ENCODE measurements at places on chromosomes 12 and 14.
A peak's percentile ranks its signal among the peaks of the same experiment; 100 is the strongest.

DNA sequence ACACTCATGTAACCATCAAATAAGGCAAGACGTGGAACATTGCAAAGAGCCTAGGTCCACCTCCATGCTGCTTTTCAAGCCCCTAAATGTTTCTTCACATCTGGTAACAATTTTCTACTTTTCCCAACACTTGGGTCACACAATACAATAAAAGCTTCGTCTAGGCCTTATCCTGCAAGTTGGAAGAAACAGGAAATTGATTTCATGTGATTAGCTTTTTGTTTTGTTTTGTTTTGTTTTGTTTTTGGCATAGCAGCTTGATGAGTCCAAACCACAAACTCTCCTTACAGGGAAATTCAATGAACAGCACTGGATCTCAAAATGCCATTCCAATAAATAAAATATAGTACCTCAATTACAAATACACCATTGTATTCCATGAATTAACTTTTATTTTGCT lies 19.3 kb downstream of the TAS2R50 start:
- peak; percentile 56 for DNase-seq

DNA sequence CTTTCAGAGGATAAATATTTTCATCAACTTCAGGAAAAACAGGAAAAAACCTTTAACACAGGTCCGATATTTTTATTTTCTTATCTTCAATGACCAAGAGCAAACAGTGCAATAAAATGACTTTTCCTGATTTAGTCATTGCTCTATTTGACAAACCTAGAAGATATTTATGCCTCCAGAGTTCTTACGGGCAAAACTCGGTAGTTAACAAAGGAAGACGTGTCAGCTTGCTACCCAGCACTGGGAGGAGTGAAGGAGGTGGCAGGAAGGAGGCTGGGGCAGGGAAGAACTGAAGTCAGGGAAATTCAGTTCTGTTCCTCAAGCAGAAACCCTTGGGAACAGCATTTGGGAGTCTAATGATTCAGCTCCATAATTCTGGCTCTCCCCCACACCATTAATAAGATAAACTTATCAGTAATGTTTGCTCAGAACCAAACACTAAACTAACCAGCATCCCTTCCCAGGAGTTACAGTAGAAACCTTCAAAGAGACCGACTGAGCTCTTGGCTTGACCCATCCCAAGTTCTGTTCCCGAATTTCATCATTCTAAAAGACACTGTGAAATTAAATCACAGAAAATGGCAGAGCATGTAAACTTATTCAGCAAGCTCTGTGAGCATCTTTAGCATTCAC lies 163.3 kb downstream of the APAF1 start:
- DNase-seq: no peak

GRCh38 chr12:116933091-116933490 lies 22.3 kb downstream of the FBXW8 start:
- no peak for DNase-seq

- DNase-seq: no peak
These were observed 26.2 kb downstream of the EGLN3 start for GRCh38 chr14:33924566-33925100.

DNA sequence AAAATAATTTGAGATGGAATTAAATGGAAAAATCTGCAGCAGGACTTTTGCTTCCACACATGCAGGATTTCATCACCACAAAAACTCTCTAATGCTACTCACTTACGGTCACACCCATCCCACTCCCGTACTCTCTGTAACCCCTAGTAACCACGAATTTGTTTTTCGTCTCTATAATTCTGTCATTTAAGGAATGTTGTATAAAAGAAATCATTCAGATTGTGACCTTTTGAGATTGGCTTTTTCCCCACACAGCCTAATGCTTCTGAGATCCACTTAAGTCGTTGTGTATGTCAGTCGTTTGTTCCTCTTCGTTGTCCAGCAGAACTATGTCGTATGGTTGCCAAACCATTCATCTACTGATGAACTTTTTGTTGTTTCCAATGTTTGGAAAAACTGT lies 19.8 kb upstream of the PZP start:
- no peak for DNase-seq

DNA sequence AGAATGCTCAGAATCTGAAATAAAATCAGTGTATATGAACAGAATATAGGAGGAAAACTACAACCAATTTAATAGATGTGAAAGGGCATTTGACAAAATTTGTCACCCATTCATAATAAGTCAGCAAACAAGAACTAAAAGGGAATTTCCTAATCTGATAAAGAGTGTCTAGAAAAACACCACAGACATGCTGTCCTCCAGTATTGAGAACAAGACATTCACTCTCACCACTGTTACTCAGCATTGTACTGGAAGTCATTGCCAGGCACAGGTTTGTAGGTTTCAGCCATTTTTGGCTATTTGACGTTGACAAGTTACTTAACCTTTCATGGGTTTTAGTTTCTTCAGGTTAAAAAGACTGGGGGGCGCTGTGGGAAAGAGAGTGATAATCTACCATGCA lies 13.2 kb downstream of the EIF2S1 start:
- DNase-seq: no peak

DNA sequence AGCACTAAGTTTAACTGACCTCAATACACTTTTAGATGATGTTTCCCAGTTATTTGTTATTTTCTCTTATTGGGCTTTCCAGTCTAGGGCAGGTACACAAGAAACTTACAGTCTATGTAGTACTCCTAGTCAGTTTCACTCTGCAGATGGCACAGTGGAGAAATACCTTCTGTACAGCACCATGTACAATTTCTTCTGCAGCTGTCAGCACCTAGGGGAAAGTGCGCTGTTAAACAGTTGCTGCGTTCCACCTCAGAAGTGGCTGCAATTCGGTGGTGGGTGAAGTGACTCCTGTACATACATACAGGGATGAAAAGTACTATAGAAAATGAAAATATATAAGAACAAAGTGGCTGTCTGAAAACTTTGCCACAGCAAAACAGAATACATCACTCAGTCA lies 48.3 kb downstream of the NOVA1 start:
- DNase-seq: no peak

GRCh38 chr12:14171106-14171505 lies 189.7 kb upstream of the GRIN2B start:
- no peak for DNase-seq

GRCh38 chr12:32265951-32266350 lies 133.4 kb upstream of the FGD4 start:
- no peak for DNase-seq

- no peak for DNase-seq
These were observed 26.3 kb upstream of the FOS start for GRCh38 chr14:75252254-75252837.

GRCh38 chr12:120625557-120626419 lies 14.6 kb upstream of the CABP1 start:
- no peak for DNase-seq

GRCh38 chr14:85531141-85531586 lies 1.2 kb downstream of the FLRT2 start:
- DNase-seq: peak; percentile 69

- peak; percentile 44 for DNase-seq
These were observed 140.1 kb upstream of the HIF1A start for GRCh38 chr14:61555056-61555838.

GRCh38 chr12:39426636-39427240 lies 16.2 kb downstream of the KIF21A start:
- DNase-seq: peak; percentile 5

DNA sequence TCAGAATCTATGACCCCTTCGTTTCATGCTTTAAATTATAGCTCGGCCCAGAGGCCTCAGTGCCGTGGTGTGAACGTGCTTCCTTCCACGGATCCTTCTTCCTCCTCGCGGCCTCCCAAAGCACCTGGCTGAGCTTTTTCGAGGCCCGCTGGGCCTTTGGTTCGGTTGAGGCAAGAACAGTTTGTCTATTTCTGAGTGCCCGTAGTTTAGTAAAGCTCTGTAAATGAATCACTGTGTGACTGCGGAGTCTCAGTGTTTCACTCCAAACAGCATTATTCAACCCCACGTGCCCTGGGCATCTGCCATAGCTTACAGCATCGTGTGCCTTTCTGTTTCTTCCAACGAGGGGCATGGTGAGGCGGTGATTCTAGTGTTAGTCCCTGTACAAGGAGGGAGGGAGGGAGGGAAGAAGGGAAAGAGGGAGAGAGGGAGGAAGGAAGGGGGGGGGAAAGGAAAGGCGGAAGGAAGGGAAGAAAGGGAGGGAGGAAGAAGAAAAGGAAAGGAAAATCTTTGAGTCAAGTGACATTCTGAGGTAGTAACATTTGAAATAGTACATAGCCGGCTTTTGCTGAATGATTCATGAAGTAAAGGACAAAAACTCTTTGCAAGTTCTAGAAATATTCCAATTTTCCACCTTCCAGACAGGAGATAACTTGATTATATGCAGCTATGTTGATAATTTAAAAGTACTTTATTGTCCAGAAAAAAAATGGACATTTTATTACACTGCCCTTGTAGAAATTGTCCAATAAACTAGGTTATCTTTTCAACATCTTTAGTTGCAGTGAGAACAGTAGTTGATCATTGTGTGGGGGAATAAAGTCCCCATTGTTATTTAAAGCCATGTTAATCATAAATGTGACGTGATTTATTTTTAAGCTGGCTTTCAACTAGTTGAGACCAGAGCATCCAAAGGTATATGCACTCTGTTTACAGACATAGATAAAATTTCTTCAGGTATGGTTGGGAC lies 1.2 kb upstream of the TRIM9 start:
- peak; percentile 6 for DNase-seq

GRCh38 chr12:14364583-14365271 lies 755 bp upstream of the ATF7IP start:
- no peak for DNase-seq

DNA sequence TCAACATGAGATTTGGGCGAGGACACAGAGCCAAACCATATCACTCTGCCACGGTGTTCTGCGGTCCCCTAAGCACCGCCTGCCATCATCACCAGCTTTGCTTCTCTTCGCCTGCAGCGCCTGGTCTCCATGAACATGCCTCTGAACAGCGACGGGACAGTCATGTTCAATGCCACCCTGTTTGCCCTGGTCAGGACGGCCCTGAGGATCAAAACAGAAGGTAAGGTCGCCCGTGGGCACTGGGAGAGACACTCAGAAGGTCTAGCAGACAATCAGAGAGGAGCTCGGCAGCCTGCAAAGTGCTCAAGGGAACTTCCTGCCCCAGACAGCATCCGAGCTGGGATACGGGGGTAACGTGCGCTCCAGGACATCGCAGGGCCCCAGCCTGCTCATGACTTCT lies 126.0 kb upstream of the FKBP4 start:
- no peak for DNase-seq

DNA sequence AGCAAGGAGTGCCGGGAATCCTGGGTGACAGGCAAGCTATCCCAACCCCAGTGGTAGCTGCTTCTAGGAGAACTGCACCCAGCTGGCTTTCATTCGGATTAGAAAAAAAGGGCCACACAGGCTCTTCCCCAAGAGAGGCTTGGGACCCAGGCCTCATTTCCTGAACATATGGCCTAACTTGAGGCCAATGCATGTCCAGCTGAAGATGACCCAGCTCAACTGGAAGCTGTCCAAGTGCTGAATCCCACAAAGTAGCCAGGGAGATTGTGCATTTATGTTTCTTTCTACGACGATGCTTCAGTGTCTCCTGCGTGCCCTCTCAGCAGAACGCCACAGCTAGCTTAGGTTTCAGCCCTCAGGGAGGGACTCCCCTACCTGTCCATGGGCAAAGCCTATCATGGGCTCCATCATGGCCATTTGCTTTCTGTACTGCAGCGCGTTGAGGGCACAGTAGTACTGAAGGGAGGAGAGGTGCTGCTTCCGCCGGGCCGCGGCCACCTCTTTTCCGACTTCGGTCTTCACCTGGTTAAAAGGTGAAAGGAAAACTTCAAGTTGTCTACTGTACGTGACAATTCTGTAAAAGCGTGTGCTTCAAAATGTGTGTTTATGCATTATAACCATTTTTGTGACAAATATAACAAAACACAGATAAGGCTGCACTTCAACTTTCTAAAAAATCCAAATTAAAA lies 29.1 kb downstream of the APPL2 start:
- peak; percentile 16 for DNase-seq

GRCh38 chr14:20195911-20196310 lies 5.2 kb downstream of the OR11G2 start:
- peak; percentile 18 for DNase-seq

GRCh38 chr12:47299586-47299985 lies 219.8 kb upstream of the AMIGO2 start:
- no peak for DNase-seq

DNA sequence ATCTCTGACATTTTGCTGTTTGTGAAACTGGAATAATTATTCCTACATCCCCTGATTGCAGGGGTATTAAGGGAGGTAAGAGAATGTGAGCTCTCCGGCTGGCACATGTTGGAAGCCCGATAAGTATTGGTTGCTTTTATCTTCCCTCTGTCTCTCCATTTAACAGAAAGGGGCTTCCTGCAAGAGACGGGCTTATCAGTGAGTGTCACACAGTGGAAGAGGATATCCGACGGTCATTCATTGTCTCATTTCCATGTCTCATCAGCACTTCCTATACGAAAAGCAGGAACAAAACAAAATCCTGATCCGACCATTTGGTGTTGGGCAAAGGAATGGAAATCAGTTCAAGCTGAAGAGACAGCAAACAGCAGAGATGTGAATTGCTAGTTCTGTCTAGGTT lies 10.7 kb downstream of the DYRK4 start:
- no peak for DNase-seq

- DNase-seq: no peak
These were observed 899 bp upstream of the COL2A1 start for GRCh38 chr12:48005001-48005749.

- DNase-seq: no peak
These were observed 40.0 kb upstream of the NR1H4 start for GRCh38 chr12:100433701-100434100.

DNA sequence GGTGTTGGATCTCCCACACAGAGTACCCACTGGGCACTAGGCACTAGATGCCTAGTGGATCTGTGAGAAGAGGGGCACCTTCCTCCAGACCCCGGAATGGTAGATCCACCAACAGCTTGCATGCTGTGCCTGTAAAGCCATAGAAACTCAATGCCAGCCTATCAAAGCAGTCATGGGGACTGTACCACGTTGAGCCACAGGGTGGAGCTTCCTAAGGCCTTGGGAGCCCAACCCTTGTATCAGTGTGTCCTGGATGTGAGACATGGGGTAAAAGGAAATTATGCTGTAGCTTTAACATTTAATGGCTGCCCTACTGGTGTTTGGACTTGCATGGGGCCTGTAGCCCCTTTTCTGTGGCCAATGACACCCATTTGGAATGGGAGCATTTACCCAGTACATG lies 1024.9 kb downstream of the TMEM121 start:
- no peak for DNase-seq

All from GM03348 (cell line).